ENCODE measurements at places on chromosomes 6 and 20. TPM values are rescaled to one million over a fixed set of nuclear protein-coding genes. Genes with fewer than 3 reads are reported as not detected.
A peak's percentile ranks its signal among the peaks of the same experiment; 100 is the strongest.

Gene RPL10A
- 1,151 TPM for total RNA-seq

DNA sequence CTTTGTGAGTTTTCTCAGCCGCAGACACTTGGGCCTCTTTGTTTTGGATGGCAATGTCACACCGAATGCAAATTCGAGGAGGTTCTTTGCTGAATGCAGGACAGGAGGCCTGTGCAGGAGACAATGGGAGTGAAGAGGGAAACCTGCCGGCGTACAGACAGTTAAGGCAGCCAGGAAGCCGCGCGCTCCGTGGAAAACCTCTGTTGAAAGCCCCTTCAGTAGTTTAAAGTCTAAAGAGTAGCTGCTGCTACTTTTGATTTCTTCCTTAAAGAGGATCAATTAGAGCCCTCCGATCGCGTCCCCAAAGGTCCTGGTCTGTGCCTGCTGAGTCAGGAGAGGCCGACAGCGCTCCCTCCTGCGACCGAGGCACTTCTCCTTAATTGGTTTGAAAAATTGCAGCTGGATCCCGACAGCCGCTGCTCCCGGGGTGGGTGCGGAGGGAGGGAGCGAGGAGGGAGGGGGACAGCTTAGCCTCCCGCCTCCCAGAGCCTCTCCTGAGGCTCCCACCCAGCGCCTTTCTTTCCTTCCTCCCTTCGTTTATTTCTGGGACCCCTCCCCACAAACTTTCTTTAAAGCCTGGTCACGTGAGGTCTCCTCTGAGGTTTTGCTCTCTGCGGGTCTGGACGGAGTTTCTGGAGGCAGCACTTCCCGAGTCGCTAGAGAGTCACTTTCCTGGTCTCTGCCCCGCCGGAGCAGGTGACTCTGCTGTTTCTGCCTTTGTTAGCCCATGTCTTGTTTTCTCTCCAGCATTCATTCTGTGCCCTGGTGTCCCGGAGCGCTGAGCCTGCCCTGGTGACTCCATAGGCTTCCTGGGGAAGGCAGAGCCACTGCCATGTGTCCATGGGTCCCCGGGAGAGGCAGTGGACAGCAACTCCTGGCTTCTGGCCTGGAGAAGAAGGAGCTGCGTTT, 22.3 kb upstream of the RPP40 start:
- DNase-seq, result no peak

Gene SLC52A3
- total RNA-seq, result 0.03 TPM

DNA sequence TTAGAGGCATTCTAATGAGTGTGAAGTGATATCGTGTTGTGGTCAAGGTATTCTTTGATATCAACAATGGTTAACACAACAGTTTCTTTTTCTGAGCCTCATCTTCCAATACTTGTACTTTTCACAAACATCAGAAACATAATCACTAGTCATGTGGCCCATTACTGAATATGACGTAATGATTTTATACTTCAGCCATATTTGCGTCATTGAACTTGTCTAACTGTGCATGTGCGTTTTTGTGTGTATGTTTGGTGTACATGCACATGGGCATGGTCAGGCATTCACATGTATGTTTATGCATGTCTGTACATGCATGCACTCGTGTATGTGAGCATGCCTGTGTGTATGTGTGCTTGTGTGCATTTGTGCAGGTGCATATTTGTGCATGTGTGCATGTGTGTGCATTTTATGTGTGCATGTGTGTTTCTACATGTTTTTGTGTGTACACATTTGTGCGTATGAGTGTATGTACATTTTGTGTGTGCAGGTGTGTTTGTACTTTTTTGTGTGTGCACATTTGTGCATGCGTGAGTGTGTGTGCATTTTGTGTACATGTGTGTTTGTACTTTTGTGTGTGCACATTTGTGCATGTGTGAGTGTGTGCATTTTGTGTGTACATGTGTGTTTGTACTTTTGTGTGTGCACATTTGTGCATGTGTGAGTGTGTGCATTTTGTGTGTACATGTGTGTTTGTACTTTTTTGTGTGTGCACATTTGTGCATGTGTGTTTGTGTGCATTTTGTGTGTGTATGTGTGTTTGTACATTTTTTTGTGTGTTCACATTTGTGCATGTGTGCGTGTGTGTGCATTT, 29.4 kb downstream of the PRR18 start:
- DNase-seq, result no peak

GRCh38 chr6:21845439-21846140, 252.0 kb downstream of the SOX4 start:
- no peak for DNase-seq

- DNase-seq, result no peak
Observed at GRCh38 chr6:90314514-90314913, 17.9 kb upstream of the BACH2 start.

DNA sequence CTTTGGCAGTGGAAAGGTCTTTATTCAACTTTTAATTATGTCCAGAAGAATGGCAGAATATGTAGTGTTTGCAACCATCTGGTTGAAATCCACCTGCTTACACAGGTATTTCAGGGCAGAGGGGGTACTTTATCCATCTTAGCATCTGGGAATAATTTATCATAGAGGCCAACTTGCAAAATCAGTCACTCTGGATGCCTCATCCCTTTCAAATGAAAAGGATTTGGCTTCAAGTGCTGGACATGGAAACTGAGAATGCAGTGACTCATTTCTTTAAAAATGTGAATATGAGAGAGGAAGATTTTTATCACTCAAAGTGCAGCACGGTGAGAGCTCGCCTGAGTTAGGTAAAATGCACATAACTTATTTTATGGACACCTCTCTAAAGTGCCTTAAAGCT, 758.3 kb downstream of the KIF16B start:
- DNase-seq, result peak; percentile 55

Gene CGA
- not detected for total RNA-seq

Gene SPDEF
- not detected for total RNA-seq

DNA sequence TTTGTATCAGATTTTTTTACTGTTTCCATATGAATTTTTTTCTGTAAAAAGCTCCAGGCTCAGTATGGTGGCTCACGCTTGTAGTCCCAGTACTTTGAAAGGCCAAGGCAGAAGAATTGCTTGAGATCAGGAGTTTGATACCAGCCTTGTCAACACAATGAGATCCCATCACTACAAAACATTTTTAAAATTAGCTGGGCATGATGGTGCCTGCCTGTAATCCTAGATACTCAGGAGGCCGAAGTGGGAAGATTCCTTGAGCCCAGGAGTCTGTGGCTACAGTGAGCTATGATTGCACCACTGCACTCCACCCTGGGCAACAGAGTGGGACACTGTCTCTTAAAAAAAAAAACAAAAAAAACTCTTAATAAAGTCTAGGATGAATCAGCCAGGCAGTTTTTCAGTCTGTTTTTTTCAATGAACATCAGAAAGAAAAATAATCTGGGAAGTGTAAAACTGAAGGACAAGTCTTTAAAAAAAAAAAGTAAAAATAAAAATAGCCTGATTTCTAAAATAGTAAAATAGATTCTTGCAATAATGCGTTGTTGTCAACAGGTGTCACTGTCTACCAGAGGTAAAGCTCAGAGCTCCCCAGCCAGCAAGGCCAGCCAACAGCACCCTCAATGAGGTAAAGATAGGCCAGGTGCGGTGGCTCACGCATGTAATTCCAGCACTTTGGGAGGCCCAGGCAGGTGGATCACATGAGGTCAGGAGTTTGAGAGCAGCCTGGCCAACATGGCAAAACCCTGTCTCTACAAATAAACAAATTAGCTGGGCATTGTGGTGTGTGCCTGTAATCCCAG, 9.3 kb upstream of the ATG5 start:
- DNase-seq, result peak; percentile 12

DNA sequence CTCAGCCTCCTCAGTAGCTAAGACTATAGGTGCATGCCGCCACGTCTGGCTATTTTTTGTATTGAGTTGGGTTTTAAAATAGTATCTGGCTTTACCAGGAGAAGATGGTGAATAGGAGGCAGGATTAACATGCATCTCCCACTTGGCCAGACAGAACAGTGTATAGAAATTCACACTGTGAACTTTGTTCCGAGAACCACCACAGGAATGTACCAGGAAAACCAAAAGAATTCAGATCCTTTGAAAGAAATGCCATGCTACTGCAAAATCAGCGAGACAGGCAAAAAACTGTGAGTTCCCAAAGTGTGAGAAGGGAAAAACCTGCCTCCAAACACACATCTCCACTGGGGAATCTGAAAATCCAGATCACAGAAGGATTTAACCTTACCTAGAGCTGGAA, 327.6 kb downstream of the NKAIN2 start:
- DNase-seq, result peak; percentile 61

- DNase-seq, result no peak
Observed at GRCh38 chr6:2820415-2820814, 21.2 kb downstream of the SERPINB1 start.

Gene CFB
- 4.0 TPM for total RNA-seq

GRCh38 chr20:59939879-59940128, 301 bp downstream of the PPP1R3D start:
- no peak for DNase-seq

GRCh38 chr6:75368864-75369402, 84.3 kb upstream of the TMEM30A start:
- no peak for DNase-seq

- DNase-seq, result no peak
Observed at GRCh38 chr6:164928728-164929407, 380.5 kb downstream of the C6orf118 start.

- DNase-seq, result no peak
Observed at GRCh38 chr6:169157197-169158148, 96.2 kb downstream of the THBS2 start.

Gene ZNF311
- total RNA-seq, result 1.2 TPM

Gene C6orf58
- total RNA-seq, result 0.21 TPM

Gene NMBR
- not detected for total RNA-seq

GRCh38 chr6:30142665-30143064, 6.7 kb downstream of the TRIM40 start:
- no peak for DNase-seq

- DNase-seq, result no peak
Observed at GRCh38 chr6:81786150-81786549, 33.7 kb upstream of the TENT5A start.

Gene BMP2
- total RNA-seq, result not detected

- DNase-seq, result no peak
Observed at GRCh38 chr20:47358039-47358671, 1.7 kb upstream of the ZMYND8 start.

Gene TRIM10
- total RNA-seq, result not detected

DNA sequence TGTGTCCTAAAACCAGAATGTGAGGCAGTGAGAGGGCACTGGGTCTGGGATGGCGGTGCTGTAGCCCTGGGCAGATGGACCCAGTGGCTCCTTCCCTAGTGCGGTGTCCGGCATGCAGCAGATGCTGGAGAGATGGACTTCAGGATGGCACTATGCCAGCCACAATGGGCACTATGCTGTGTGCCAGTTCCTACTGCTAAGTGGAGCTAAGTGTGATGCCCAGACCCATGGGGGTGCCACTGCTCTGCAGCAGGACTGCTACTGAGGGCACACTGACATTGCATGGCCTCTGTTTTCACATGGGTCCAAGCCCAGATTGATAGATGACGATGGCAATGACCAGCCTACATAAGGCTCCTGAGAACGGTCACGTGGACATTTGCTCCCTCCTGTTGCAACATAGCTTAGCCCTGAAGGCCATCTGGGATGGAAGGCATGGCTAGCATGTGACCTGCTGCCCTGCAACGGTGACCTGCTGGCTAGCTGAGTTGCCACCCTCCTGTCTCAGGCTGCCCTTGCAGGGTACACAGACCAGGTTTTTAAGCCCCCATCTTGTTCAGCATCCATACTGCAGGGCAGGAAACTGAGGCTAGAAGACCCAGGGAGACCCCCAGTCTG, 31.3 kb upstream of the KCNK16 start:
- no peak for DNase-seq

Gene STMN3
- total RNA-seq, result 2.2 TPM

DNA sequence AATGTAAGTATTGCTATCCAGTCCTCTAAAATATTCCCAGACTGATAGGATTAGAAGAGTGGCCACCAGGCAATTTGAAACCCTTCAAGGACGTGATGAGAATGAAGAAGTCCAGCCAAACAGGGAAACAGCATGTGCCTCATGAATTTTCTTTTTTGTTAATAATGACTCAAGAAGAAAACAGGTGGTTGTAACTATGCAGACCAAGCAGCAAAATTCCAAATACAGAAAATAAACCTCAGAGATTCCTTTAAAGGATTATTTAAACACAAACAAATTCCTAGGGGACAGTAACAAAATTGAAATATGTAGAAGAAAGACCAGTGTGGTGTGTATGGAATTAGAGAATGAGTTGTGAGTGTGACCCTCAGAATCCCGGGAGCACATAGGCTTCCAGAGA, 239.2 kb downstream of the KCNQ5 start:
- no peak for DNase-seq

DNA sequence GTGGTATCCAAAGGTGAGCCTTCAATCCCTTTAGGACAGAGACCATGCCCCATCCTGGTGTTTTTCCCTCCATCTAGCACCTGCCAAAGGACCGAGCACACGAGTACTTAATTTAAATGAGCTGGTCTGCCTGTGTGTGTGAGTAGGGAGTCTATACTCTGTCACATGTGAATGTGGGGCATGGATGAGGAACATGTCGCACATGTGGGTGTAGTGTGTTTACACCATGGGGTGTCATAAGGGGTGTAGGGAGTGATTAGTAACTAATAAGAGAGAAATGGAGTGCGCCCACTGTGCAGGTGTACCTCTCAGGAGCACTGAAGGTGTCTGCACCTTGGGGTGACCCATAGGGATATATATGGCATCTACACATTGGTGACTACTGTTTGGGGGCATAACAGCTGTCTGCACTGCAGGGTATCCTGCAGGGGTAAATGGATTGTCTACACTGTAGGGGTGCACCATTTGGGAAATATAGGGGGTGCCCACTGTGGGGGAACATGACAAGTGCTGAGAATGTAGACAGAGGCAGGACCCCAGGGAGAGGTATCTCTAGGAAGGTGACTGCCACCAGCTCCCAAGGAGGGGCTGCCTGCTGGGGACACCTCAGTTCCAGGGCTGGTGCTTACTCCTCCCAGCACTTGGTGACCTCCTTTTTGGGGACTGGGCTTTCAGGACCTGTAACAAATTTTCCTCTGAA, 53.5 kb downstream of the EBF4 start:
- DNase-seq, result no peak

GRCh38 chr6:14828201-14828611, 417.7 kb upstream of the JARID2 start:
- no peak for DNase-seq

Measured in A172 (cell line).